Stimulated activated CD4-positive, alpha-beta T cell treated with anti-CD3 and anti-CD28 coated beads, TNF-alpha, amount 100 ng/mL, for 48 hours (primary cell): ENCODE measurements at places on chromosomes 7 and 10.

GRCh38 chr10:119333146-119333792 is 125.9 kb downstream of the GRK5 start:
- peak; percentile 62 for DNase-seq

- no peak for DNase-seq
Measured at GRCh38 chr7:116447436-116447835, 52.1 kb upstream of the CAV2 start.

- no peak for DNase-seq
Measured at GRCh38 chr10:78906734-78907390, 161.9 kb upstream of the ZMIZ1 start.

GRCh38 chr10:75450075-75450445 is 18.6 kb downstream of the LRMDA start:
- DNase-seq = no peak

DNA sequence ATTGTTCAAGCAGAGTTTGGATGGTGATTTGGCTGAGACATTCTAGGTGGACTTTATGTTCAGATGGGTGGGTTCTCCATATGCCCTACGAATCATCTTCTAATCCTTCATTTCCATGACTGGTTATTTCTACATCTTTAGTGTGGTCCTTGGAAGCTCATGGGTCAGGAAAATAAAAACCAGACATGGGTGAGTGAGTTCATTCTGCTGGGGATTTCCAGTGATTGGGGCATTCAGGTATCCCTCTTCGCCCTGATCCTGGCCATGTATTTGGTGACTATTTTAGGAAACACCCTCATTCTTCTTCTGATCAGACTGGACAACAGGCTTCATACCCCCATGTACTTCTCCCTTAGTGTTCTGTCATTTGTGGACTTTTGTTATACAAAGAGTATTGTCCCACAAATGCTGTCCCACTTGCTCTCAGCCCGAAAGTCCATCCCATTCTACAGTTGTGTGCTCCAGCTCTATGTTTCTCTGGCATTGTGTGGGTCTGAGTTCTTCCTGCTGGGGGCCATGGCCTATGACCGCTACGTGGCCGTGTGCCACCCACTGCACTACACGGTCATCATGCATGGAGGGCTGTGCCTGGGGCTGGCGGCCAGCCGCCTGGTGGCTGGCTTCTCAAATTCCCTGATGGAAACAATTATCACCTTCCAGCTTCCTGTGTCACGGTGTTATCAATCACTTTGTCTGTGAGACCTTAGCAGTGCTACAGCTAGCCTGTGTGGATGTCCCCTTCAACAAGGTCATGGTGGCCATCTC is 19.2 kb upstream of the OR6B1 start:
- DNase-seq = no peak

- DNase-seq = no peak
Measured at GRCh38 chr10:110845756-110846620, 25.7 kb upstream of the PDCD4 start.

DNA sequence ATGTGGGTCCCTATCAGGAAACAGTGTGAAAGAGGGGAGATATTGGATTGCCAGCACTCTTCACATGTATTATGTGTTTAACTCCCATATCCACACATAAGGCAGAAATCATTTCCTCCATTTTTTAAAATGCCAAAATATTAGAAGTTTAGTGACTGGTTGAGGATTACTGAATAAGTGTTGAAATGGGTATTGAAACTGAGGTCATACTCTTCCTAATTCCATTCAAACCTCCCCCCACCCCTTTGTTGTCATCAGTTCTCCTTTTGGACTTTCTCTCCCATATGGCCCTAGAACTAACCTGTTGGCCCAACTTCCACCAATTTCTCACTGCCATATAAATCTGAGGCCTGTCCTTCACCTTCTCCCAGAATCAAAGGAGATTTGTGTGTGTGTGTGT is 81.6 kb downstream of the EVX1 start:
- DNase-seq = no peak

DNA sequence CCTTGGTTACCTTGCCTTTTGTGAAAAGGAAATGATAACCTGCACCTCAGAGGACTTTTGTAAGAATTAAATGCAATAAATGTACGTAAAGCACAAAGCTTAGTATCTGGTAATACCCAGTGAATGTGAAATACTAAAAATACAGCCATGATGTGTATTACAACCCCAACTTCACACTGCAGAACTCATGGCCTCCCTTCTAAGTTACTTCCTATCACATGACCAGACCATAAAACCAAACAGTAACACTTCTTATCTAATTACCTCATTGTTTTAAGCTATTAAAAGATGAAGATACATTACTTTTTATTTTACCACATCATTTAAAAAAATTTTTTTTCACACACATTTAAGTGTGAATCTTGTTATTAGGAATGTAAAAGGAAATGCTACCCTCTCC is 29.0 kb downstream of the VPS41 start:
- no peak for DNase-seq

DNA sequence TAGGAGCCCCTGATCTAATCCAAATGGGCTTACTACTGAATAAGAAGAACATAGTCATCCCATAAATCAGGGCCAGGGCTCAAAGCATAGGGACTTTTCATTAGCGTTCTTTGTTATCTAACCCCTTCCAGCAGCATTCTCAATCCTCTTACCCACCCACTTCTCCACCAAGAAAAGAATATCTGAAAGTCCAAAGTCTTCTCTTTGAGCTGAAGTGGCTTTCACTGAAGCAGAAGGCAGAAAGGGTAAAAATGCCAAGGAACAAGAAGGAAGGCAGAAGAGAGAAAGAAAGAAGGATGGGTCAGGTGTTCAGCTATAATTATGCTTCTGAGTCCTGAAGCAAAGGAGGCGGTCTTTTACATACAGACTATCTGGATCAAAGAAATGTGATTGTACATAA is 10.2 kb downstream of the TRPV5 start:
- DNase-seq = no peak

- DNase-seq = no peak
Measured at GRCh38 chr7:37916673-37917660, at the start of gene SFRP4. Gene SFRP4, minus strand, starts transcription at chr7:37916817. Its CDS starts 280 bp downstream, at chr7:37916537.

DNA sequence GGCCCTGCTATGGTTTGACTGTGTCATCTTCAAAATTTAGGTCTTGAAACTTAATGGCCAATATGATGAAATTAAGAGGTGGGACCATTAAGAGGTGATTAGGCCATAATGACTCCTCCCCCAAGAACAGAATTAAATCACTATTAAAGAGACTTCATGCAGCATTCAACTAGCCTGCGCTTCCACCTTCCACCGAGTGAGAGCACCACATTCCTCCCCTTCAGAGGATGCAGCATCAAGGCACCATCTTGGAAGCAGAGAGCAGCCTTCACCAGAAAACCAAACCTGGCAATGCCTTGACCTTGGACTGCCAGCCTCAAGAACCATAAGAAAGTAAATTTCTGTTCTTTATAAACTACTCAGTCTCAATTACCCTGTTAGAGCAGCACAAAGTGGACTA is 371.1 kb upstream of the NFE2L3 start:
- DNase-seq = no peak

- DNase-seq = no peak
Measured at GRCh38 chr7:108088729-108089128, 41.4 kb downstream of the LAMB4 start.

- DNase-seq = no peak
Measured at GRCh38 chr7:120725376-120726039, 132.4 kb downstream of the TSPAN12 start.

DNA sequence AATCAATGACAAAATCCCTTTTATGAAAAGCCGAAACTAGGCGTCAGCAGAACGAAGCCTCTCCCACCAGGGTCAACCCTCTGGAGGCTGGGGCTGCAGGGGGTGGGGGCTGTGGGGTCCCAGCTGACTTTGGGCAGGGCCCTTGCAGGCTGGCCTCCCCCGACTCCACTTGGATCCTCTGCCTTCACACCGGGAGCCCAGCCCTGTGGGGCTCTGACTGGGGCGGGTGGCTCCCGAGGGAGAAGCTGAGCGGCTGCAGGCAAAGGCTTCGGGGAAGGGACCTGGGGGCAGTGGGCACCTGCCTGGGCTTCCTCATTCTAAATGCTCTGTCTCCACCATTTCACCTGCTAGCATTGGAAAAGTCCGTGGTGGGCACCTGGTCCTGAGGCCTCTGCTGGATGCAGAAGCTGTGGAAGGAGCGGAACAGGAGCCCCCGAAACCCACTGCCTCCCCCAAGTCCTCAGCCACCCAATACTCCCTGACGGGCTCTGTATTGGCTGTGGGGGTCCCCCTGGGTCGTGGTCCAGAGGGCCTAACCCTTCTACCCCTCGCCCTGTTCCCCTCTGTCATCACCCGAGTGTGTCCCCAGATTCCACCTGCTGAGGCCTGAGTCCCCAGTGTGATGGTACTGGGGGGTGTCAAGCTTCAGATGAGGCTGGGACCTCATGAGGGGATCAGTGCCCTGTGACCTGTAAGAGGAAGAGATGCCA is 108.6 kb downstream of the DNAJB6 start:
- no peak for DNase-seq

GRCh38 chr10:16950656-16951601 is 133.7 kb upstream of the RSU1 start:
- no peak for DNase-seq

GRCh38 chr10:21234761-21235160 is 290.7 kb downstream of the SKIDA1 start:
- no peak for DNase-seq

GRCh38 chr10:112628951-112629609 is 182.1 kb downstream of the VTI1A start:
- DNase-seq = no peak

- no peak for DNase-seq
Measured at GRCh38 chr10:74113546-74113945, 37.1 kb downstream of the AP3M1 start.

GRCh38 chr7:17709127-17709526 is 231.2 kb downstream of the SNX13 start:
- no peak for DNase-seq

- DNase-seq = no peak
Measured at GRCh38 chr10:8375137-8375536, 320.6 kb downstream of the GATA3 start.

- no peak for DNase-seq
Measured at GRCh38 chr10:58773341-58773740, 260.7 kb downstream of the BICC1 start.

DNA sequence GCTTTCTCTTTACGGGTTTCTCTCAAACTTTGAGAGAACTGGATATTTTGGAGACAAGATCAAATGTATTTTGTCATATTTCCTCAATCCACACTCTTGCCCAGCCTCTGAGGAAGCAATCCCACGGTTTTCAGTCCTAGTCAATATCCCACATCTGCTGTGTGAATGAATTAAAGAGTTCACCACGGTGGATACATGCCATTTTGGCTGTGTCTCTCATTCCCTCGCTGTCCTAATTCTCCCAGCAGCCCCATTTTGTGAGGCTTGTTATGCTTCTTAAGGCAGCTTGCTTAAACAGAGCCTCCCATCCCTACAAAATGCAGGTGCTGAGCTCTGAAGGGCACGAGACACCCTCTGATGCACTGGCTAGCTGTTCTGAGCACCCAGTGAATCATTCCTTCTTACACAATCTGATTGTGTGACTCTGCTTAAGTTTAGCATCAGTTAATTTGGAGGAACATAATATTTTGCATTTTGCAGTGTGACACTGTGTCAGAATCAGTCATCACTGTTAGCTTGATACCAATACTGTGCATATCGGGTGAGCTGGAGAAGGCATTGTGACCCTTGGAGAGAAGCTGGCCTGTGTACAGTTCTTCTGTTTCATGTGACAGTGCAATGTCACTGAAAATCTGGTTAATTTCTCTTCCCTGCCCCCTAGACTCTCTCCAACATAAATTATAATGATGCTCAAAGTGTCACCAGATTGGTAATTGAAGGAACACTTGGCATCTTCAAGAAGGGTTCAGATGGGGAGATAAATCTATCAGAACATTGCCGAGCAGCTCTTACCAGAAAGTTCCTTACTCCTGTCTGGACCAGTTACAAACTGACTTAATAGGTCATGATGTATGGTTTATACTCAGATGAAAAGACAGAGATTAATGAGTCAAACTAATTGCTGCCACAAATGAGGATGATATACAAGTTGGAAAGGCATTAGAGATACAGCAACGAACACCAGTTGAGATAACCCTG is 103.7 kb upstream of the AOAH start:
- no peak for DNase-seq

DNA sequence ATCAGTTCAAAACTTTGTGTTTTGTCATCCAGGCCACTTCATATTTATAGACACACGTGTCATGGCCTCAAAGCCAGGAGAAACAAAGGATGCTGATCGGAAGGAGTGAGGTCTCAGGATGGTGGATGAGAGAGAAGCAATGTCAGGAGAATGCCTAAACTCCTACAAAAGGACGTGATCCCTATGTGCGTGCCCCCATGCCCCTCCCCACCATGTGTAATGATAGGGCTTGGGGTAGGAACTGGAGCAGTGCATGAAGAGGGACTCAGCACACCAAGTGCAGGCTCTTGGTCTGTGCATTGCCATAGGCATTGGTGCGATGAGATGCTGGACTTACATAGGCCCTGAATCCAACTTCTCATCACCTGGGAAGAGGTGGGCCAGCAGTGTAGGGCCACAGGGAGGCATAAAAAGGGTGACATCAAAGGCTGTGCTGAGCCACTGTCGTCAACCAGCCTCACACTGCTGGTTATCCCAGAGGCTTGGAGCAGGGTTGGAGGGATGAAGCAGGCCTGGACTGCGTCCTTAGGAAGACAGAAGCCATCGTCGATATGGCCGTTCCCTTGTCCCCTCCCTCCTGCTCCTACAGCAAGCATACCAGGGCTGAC is 46.9 kb upstream of the GDF10 start:
- DNase-seq = no peak

GRCh38 chr10:17671307-17671706 is 27.4 kb downstream of the STAM start:
- DNase-seq = no peak

DNA sequence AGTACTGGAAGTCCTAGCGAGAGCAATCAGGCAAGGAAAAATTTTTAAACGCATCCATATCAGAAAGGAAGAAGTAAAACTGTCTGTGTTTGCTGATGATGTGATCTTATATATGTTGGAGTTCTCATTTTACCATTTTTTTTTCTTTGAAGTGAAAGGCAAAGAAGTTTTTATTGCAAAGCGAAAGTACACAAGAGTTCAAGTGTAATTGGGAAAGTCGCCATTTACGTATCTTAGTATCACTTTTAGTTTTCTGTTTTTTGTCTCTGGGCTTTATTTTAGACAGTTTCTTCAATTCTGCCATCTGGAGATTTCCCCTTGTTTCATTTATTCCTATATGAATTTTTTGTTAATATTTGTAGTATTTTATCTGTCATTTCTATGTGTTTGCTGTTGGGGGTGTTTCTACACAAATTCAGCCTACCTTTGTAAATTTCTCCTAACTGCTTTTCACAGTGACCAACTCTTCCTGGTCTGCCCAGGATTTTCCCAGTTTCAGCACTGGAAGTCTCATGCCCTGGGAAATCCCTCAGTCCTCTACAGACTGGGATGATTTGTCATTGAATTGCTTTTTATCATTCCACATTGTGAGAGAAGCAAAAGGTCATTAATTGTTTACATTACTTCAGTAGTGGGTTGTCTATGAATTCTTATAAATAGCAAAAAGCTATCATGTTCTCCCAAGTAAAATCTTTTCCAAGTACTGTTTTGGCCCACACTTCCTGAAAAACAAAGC is 23.2 kb downstream of the BET1 start:
- no peak for DNase-seq

DNA sequence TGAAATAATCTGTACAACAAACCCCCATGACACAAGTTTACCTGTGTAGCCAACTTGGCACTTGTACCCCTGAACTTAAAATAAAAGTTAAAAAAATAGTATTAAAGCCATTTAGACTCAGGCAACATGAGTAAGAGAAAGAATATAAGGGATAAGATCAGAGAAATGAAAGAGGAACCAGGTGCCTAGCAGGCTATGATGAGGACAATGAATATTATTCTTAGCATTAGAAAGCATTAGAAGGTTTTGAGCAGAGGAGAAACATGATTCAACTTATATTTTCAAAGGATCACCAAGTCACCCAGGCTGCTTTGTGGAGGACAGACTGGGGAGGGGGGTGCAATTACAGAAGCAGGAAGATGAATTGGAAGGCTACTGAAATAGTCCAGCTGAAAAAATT is 48.1 kb upstream of the TES start:
- no peak for DNase-seq
